Activated T-cell treated with anti-CD3 and anti-CD28 coated beads, Interleukin-2, amount 50 U/mL, for 72 hours (primary cell): ENCODE measurements at places on chromosomes 5 and 9. TPM values are rescaled to one million over a fixed set of nuclear protein-coding genes. Genes with fewer than 3 reads are reported as not detected.

GRCh38 chr9:78144663-78145377 is 91.1 kb upstream of the CEP78 start:
- no peak for DNase-seq
- H3K27me3 ChIP-seq = no peaks in the 10 kb centered on the region
- H3K27ac ChIP-seq = no peak overlapping the region

DNA sequence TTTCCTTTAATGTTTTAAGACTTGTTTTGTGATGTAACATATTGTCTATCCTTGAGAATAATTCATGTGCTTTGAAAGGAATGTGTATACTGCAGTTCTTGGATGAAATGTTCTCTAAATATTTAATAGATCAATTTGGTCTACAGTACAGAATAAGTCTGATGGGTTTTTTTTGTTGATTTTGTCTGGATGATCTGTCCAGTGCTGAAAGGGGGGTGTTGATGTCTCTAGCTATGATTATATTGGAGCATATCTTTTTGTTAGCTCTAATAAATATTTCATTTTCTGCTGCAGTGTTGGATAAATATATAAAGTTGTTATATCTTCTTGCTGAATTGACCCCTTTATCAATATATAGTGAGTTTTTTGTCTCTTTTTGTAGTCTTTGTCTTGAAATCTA is 269.9 kb upstream of the TUSC1 start:
- H3K27me3 ChIP-seq = no peaks in the 10 kb centered on the region
- H3K4me1 ChIP-seq = no peaks in the 10 kb centered on the region
- H3K36me3 ChIP-seq = peaks cover 2% of the 10 kb centered on the region

The PCDHA8 gene
- total RNA-seq = not detected

The ENHO gene
- 0.23 TPM for total RNA-seq

- no peak overlapping the region for H3K27ac ChIP-seq
- DNase-seq = no peak
- no peaks in the 10 kb centered on the region for H3K27me3 ChIP-seq
- H3K36me3 ChIP-seq = no peaks in the 10 kb centered on the region
- H3K4me1 ChIP-seq = no peaks in the 10 kb centered on the region
These were observed 379.5 kb upstream of the KLF4 start for GRCh38 chr9:107869111-107869510.

- H3K4me3 ChIP-seq = no peak overlapping the region
- H3K4me1 ChIP-seq = no peaks in the 10 kb centered on the region
- peaks cover 6% of the 10 kb centered on the region for H3K36me3 ChIP-seq
- DNase-seq = no peak
- no peak overlapping the region for H3K27ac ChIP-seq
These were observed 17.6 kb downstream of the CWC27 start for GRCh38 chr5:64786372-64786771.

DNA sequence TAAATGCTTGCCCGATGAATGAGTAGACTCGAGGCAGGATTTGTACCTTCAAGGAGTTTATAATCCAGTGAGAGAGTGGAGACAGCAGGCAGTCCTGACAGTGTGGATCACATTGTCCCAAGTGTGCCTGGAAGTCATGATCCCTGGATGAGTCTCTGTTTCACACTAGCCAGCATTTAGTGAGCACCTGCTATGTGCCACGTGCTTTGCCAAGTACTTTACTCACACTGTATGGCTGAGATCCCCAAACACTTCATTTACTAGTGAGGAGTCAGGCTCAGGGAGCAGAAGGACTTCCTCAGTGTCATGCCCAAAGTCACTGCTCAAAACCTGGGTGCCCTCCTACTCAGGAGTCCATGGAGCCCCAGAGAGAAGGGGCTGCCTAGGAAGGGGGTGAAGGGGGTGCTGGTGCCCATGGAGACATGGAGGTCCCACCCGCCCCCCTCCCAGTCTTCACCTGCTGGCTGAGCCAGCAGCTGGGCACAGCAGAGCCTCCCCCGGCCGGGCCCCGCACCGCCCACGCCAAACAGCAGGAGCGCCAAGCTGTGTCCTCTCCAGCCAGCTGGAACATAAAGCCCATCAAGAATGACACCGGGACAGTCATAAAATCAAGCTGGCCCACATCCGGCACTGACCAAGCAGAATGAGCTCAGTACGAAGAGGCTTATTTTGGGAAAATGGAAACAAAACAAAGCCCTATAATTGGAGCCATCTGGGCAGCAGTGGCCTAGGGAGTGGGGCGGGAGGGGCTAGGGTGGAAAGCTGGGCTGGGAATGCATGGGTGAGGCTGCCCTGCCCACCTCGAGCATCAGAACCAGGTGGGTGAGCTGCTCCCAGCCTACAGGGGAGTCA is 10.6 kb downstream of the LAMC3 start:
- DNase-seq = no peak
- H3K4me3 ChIP-seq = no peak overlapping the region
- H3K36me3 ChIP-seq = no peaks in the 10 kb centered on the region
- H3K27me3 ChIP-seq = peaks cover 17% of the 10 kb centered on the region
- H3K27ac ChIP-seq = no peak overlapping the region
